ENCODE measurements at places on chromosomes 3 and 15. TPM values are rescaled to one million over a fixed set of nuclear protein-coding genes. Genes with fewer than 3 reads are reported as not detected.
A peak's percentile ranks its signal among the peaks of the same experiment; 100 is the strongest.

The GPX1 gene
- polyA plus RNA-seq, result 313 TPM

The BFSP2 gene
- polyA plus RNA-seq, result 1.8 TPM

The RAD51 gene
- polyA plus RNA-seq, result 0.85 TPM

The CCDC39 gene
- not detected for polyA plus RNA-seq

The CELSR3 gene
- polyA plus RNA-seq, result not detected

The TRANK1 gene
- polyA plus RNA-seq, result 14.6 TPM

The LRRC34 gene
- polyA plus RNA-seq, result 0.49 TPM

The BNC1 gene
- polyA plus RNA-seq, result not detected

The CCR2 gene
- polyA plus RNA-seq, result 1.4 TPM

The ATP13A4 gene
- polyA plus RNA-seq, result not detected

The FEZF2 gene
- polyA plus RNA-seq, result not detected

The MUC20 gene
- polyA plus RNA-seq, result not detected

The MKRN3 gene
- not detected for polyA plus RNA-seq

The GOLGA8G gene
- polyA plus RNA-seq, result not detected

- no peak for DNase-seq
Observed at GRCh38 chr15:91104111-91104510, 4.1 kb downstream of the SV2B start.

GRCh38 chr15:35738370-35738769 lies 192.4 kb upstream of the DPH6 start:
- no peak for DNase-seq

DNA sequence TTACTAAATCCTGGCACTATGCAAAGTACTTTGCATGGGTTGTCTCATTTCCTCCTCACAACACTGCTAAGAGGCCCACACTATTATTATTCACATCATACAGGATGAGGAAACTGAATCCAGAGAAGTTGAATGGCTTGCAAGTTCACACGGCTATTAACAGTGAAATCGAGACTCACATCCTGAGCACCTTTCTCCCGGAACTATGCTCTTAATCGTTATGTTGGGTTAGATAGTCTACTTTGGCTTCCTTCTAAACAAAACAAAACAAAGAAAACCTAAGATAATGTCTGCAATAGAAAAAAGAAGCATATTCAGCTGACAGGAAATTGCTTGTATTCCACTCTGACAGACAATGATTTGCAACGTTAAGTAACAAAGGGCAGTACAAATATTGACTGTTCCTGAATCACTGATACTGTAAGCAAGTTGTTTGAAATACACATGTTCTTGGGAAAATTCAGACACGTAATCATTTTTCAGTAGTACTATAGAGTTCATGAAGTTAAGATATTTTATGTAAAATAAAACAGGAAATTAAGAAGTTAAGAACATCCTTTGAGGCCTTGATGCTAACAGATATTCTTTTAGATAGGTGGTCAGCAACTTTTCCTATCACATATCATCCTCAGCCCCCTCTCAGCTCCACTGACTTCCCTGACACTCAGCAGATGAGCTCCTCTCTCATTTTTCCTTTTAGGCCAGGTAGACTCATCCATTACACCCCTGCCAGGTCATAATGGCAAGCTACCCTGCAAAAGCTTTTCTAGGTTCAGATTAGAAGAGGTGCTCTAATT lies 40.7 kb downstream of the C2CD4B start:
- no peak for DNase-seq

GRCh38 chr3:187987924-187988323 lies 166.0 kb upstream of the LPP start:
- no peak for DNase-seq

- DNase-seq, result peak; percentile 38
Observed at GRCh38 chr3:150495563-150496168, 50.6 kb downstream of the SERP1 start.

DNA sequence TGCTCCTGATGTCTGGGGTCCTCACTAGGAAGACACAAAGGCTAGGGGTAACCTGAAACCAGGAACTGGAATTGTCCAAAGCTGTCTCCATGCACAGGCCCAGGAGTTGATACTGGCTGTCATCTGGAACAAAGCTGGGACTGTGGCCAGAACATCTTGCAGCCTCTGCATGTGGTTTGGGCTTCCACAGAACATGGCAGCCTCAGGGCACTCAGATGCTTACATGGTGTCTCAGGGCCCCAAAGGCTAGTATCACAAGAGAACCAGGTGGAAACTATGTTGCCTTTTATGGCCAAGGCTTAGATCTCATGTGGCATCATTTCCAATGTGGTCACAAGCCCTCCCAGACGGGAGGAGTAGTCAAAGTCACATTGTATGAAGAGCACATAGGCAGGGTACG lies 335.2 kb upstream of the TRIM42 start:
- DNase-seq, result no peak

DNA sequence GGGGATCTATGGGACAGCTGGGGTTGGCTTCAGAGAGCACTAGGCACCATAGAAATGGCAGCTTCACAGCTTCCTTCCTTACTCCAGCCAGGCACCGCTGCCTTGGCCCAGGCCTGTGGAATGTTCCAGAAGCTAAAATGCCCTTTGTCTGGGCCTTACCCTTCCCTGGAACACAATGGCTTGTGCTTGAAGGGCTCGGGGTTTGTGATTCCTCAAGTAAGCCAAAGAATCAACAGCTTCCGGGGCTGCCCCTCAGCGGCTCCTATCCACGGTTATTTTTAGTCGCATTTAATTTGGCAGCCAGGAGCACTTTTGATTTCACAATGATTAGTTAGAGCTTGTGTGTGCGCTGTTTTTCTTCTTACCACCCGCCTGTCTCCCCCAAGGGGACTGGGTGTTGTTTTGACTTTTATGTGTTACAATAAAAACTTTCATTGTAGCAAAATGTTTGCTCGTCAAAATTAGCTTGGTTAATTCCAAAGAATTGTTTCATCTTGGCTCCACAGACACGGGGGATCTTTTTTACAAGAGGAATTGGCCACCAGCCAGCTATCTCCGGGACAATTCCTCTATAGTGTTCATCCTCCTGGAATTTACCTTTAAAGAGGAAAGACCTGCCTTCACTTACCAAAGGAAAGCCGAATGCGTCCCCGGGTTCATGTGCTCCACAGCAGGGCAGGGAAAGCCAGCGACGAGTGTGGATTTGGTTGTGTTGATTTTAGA lies 73.8 kb downstream of the TLE3 start:
- no peak for DNase-seq

GRCh38 chr3:86051058-86051457 lies 939.9 kb downstream of the VGLL3 start:
- no peak for DNase-seq

GRCh38 chr3:101619734-101620133 lies 45.8 kb downstream of the PCNP start:
- DNase-seq, result no peak

GRCh38 chr15:101088271-101088670 lies 163.6 kb downstream of the CHSY1 start:
- DNase-seq, result no peak

DNA sequence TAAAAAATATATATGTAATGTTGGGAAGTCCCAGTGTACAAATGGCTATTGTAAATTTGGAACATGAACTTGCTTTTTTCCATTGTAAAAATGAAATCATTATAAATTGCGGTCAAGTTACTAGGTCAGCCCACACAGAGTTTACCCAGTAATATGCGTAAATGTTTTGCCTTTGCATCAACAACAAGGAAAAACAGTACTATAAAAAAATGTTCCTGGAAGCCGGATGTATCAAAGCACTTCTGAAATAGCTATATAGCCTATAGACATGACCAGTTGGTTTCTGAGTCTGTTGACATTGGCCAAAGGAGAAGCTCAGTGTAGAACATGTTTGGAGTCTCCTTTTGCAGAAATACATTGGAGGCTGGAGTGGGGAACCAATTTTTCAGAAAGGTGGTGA lies 23.2 kb downstream of the CTNNB1 start:
- no peak for DNase-seq

DNA sequence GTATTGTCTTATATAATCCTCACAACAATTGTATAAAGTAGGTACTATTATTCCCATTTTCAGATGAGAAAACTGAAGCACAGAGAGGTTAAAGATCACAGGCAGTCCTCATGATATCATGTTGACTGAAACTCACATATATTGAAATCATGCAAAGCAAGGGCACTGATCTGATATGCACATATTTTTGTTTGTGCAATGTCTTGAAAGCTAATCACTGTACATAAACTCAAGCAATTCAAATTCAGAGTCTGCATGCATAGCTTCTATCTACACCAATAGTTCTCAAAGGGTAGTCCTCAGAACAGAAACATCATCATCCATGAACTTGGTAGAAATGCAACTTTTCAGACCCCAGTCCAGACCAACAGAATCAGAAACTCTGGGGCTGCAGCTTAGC lies 119.2 kb upstream of the STT3B start:
- no peak for DNase-seq

- DNase-seq, result no peak
Observed at GRCh38 chr15:72737723-72738122, 45.8 kb downstream of the ADPGK start.

GRCh38 chr15:89129123-89129815 lies 41.0 kb downstream of the ABHD2 start:
- peak; percentile 36 for DNase-seq

DNA sequence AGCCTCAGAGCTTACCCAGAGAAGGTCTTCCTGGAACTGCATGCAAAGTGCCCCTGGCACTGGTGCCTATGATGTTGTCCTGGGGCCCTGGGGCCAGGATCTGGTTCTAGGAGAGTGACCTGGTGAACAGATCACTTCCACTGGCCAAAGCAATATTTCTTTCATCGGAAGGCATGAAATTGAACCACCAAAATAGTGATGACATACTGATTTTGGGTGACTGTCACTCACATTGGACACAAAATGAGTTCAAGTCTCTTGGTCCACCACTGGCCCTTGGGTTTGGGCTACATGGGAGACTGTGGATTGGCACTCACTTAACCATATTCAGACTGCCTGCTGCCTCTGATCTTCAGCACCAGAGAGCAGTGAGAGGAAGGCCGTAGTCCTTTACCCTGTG lies 549.3 kb upstream of the PPP2R3A start:
- no peak for DNase-seq

All from naive B cell (primary cell).